Activated CD4-positive, alpha-beta T cell treated with anti-CD3 and anti-CD28 coated beads, Interleukin-2, amount 10 ng/mL, durations not matched to agents 24 days and 14 days (primary cell): ENCODE measurements at places on chromosomes 4 and X.

DNA sequence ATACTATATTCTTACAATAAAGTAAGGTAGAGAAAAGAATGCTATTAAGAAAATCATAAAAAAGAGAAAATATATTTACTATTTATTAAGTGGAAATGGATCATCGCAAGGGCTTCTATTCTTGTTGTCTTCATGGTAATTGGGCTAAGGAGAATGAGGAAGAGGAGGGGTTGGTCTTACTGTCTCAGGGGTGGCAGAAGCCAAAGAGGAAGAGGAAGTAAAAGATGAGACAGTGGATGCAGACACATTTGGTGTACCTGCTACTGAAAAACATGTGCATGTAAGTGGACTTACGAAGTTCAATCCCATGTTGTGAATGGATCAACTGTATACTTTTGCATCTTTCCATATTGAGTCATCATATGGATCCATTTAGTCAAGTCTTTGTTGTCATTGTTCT lies 1502.1 kb upstream of the ADGRL3 start:
- DNase-seq: no peak

DNA sequence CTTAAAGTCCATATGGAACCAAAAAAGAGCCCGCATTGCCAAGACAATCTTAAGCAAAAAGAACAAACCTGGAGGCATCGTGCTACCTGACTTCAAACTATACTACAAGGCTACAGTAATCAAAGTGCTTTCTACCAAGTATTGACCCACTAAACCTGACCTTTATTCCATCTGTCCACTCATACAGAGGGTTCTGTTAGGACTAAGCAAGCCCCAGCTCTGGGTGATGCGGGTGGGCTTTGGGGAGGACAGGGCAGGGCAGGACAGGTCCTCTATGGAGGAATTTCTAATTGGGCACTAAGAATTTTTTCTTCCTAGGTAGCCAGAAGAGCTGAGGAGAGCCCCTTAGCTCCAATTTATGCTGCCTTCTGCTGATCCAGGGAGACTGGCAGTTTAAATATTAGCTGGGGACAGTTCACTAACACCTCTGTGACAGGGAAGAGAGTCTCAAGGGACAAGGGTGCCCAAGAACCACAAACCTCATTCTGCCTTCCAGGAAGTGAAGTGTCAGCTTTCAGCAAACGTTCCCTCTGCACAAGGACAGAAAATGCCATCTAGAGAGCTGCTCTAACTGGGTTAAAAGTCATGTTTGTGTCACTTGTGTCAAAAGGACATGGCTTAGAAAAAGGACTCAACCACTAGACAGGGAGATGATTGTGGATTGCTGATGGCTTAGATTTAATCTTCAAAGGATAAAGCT lies 143.2 kb downstream of the KIT start:
- DNase-seq: no peak

DNA sequence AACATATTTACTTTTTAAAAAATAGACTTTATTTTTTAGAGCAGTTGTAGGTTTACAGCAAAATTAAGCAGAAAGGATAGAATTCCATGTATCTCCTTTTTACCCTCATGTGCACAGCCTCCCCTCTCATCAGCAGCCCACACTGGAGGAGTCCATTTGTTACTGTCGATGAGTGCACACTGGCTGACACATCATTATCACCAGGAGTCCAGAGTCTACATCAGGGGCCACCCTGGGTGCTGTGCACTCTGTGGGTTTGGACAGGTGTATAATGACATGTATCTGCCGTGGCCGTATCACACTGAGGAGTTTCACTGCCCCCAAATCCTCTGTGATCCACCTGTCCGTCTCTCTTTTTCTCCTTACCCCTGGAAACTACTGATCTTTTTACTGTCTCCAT lies 26.3 kb downstream of the TBC1D14 start:
- no peak for DNase-seq

GRCh38 chrX:43970528-43970927 lies 2.7 kb downstream of the NDP start:
- no peak for DNase-seq

DNA sequence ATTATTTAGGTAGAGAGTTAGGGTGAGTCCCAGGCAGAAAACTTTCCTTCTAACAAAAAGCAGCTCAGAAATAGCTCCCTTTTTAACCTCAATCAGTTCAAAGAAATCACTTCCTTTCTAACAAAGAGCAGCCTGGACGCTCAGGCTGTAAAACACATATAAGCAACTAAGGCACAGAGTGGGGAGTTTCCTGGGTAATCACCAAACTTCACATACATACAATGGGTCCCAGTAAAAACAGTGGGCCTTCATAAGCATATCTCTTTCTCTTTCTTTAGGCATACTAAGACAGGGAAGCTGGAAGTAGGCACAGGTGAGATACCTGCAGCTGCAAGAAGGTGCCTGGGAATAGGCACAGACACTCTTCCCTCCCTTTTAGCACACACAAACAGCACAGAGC lies 4.9 kb upstream of the NAF1 start:
- no peak for DNase-seq

GRCh38 chr4:22246847-22247246 lies 269.0 kb downstream of the ADGRA3 start:
- no peak for DNase-seq

DNA sequence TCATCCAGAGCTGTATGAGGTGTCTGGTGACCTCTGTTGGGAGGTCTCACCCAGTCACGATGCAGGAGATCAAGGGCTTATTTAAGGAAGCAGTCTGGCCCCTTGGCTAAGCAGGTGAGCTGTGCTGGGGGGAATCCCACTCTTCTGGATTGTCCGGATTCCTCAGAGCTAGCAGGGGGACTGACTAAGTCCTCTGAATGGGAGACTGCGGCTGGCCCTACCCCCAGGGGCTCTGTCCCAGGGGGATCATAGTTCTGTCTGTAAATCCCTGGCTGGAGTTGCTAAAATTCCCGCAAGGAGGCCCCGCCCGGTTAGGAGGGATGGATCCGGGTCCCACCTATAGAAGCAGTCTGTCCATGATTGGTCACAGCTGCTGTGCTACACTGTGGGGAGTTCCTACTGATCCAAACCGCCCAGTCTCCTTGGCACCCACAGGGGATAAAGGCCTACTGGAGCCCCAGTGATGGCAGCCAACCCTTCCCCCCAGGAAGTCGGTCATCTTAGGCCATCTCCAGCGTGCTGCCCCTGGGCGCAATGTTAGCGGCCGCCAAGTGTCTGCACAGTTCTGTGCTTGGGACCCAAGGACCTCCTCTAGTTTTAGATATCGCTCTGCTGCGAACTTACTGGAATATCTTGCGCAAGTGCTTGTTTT lies 118.2 kb upstream of the KLF8 start:
- no peak for DNase-seq

DNA sequence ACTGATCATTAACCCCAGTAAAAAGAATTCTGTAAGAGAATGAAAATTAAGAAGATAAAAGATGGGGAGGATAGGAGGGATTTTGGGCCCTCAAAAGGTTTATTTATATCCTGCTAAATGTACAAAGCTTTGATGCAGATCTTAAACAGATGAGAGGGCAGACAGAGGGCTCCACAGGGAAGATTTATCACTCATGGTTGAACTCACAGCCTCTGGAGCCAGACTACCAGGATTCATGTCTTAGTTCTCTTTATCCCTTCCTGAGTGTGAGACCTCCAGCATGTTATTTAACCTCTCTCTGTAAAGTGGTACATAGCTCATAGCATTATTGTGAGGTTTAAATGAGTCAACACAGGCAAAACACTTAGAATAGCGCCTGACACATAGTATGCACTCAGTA lies 74.4 kb downstream of the SOWAHB start:
- DNase-seq: no peak

DNA sequence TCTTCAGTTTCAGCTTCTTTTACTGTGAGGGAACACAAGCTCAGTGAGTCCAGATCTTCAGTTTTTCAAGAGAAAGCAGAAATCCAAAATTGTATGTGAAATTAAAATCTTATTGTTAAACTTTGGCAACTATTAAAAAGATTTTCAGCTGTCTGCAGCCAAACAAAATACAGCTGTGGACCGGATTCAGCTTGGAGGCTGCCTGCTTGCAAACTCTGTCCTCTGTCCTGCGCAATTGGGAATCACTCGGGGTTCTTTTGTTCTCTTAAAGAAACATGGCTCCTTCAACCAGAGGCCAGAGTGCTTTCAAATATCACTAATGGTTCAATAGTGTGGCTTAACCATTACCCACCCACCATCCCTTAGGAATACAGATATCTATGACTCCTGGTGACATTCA lies 201.2 kb downstream of the CHIC2 start:
- no peak for DNase-seq

- DNase-seq: no peak
These were observed 56.7 kb downstream of the SPINK2 start for GRCh38 chr4:56764775-56765174.

DNA sequence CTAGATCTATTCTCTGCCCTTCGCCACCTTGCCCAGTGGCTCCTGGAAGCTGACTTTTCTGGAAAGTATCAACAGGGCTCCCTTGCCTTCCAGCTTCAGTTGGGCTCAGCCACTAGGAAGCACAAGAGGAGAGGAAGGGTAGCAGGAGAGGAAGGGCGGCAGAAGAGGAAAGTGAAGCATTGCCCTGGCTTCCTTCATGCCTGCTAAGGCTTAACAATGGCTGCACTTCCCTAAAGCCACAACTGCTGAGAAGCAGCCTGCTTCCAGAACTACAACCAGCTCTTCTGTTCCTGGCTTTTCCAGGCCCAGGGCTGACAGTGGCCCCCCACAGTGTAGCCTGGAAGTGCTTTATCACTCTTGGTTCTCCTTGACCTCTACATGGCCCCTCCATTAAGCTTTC lies 29.1 kb upstream of the PGM2 start:
- no peak for DNase-seq

DNA sequence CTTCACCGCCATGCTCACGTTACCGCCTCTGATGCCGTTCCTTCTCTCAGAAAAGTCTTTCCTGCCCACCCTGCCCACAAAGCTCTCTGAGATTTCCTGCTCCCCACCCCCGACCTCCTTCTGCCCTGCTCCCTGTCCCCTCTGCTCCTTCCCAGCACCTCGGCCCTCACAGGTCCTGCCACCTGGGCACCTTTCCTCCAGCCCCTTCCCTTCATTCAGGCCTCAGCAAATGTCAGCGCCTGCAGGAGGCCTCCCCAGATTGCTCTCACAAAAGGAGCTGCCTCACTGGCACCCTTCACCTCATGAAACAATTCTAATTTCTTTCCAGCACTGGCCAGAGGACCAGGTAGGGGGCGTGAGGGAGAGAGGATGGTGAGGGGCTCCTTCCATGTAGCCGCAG lies 33.6 kb upstream of the MXD4 start:
- DNase-seq: no peak

GRCh38 chr4:23957465-23957864 lies 67.6 kb upstream of the PPARGC1A start:
- DNase-seq: no peak

DNA sequence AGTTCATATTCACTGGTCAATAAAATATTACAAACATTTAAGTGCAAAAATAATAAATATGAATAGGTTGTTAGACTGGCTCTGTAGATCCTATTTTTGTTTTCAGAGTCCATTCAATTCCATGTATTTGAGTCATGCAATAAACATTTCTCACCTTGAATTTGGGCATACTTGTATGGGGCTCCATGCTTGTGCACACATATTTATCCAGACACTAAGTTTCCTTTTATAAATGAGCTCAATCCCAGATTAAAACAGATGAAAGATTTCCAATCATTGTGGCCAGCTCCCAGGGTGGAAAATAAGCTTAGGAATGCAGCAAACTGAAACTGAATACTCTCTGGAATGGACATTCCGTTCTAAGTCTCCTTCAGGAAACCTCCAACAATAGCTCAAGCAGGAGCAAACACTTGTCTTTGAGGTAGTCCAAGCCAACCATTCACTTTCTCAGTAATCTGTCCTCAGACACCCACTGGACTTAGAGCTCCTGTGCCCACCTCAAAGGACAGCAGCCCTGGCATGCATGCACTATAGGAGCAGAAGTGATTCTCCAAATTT lies 16.4 kb downstream of the DMD start:
- DNase-seq: no peak

DNA sequence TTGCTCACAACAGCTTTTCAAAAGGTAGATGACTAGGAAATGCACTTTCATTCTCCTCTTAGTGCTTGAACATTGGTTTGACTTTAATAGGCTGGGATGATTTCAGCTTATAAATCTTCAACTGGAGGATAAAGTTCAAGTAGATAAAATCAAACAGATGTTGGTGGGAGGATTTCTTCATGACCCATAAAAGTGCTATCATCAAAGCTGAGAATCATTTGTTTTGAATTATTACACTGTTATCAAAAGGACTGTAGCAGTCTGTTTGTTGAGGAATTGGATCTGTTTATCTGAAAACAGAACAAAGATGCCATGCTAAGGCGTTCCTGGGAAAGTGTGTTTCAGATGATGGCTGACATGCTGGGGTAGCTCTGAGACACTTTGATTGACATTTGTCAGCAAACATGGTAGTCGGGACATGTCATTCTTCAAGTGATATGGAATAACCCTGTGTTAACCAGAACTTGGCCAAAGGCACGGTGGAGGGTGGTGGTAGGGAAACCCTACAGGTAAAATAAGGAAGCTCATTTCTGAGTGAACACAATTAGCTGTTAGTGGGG lies 304.0 kb upstream of the PITX2 start:
- no peak for DNase-seq

DNA sequence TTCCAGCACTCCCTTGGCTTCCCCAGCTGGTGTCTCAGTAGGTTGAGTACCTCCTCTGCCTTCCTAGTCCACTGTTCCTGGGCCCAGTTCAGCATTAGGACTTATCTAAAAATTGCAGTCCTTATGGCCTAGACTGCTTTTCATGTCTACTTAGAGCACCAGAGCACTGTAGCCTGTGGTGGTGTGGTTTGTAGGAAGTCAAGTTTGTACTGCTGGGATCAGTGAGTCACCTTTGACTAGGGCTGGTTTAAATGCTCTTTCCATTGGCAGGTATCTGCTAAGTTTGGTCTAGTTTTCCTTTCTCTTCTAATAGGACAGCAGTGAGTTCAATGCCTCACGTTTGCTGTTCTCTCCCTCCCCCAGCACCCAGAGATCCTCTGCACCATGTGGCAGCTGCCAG lies 233.6 kb upstream of the WDFY3 start:
- no peak for DNase-seq

- no peak for DNase-seq
These were observed 16.1 kb downstream of the MED14 start for GRCh38 chrX:40719218-40719617.

DNA sequence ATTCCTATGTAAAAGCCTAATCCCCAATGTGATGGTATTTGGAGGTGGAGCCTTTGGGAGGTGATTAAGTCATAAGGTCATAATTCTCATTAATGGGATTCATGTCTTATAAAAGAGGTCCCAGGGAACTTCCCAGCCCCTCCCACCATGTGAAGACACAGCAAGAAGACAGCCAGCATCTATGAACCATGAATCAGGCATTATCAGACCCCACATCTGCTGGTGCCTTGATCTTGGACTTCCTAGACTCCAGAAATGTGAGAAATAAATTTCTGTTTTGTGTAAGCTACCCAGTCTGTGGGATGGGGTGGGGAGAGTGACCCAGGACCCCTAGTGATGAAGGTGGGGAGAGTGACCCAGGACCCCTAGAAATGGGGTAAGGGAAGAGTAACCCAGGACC lies 6.1 kb upstream of the DAPP1 start:
- DNase-seq: no peak
